Stimulated activated CD8-positive, alpha-beta memory T cell treated with anti-CD3 and anti-CD28 coated beads, Interleukin-15, amount 100 ng/mL, for 24 hours (primary cell): ENCODE measurements at places on chromosomes 7 and 10.

DNA sequence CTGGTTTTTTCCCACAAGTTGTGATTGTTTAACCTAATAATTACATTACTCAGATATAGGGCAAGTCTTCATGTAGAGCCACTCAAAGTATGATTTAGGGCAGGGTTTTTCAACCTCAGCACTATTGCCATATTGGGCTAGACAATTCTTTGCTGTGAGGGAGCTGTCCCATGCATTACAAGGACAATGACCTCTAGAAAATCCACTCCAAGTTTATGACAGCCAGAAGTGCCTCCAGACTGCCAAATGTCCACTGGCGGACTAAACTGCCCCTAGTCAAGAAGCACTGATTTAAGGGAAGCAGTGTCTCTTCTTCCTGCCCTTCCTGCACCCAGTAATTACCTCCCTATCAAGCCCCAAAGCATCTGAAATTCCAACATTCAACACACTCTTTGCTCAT, 54.4 kb downstream of the ZNF800 start:
- no peak for DNase-seq

DNA sequence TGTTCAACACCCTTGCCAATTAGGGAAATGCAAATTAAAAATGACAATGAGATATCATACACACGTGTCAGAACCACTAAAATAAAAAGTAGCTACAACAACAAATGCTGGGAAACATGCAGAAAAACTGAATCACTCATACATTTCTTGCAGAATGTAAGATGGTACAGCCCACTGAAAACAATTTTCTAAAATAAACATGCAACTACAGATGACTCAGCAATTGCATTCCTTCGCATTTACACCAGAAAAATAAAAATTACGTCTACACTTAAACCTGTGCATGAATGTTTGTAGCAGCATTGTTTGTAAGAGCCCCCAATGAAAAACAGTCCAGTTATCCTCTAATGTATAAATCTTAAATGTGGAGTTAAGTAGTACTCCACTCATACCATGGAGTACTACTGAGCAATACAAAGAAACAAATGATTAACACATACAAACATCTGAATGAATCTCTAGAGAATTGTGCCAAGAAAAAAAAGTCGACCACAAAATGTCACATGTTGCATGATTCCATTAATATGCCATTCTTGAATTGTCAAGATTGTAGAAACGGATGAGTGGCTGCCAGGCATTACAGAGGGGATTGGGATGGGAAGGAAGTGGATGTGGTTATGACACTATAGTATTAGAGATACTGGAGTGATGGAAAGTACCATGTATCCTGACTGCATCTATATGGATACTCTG, 134.6 kb upstream of the NPSR1 start:
- DNase-seq: no peak

GRCh38 chr7:148664324-148664723, 34.4 kb upstream of the CUL1 start:
- no peak for DNase-seq

DNA sequence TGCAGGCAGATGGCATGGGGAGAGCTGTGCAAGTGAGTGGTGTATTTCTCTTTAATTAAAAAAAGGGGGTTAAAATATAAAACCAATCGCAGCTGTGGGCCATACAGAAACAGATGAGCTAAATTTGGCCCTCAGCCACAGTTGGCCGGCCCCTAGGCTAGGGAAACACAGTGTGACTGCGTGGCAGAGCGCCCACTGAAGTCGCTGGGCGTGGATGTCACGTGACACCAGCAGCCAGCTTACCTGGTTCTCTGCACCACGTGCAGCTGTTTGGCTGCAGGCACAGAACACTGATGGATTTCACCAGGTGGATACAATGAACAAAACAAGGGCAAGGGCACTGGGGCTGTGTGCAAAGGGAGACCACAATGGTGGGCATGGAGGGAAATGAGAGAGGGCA, 119.3 kb upstream of the ZNF746 start:
- no peak for DNase-seq

DNA sequence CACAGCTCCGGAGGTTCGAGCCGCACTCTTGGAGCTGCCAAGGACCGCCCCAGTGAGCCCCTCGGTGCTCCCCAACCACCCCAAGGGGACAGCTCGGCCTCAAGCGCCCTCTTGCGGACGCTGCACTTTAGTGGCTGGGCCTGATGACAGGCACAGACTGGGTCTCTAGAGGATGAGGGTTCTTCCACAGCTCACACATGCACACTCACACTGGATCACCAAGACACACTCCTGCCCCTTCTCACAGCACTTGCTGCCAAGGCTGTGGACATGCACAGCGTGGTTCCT, 2.1 kb downstream of the RET start:
- DNase-seq: no peak

DNA sequence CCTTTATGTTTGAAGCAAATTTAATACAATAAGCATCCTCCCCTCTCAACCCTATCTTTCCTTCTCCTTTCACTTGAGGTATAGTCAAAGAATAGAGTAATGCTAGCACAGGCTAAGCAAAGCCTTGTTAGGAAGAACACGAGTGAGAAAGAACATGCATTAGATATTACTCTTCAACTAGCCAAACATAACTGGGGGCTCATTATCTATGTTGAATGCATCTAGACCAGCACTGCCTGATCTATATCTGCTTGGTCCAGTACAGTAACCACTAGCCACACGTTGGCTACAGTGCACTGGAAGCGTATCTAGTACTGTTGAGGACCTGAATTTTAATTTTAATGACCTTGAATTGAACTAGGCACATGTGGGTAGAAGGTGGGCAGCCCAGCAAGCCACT, 21.0 kb downstream of the SFMBT2 start:
- DNase-seq: no peak

GRCh38 chr7:18225067-18225466, 197.4 kb upstream of the PRPS1L1 start:
- DNase-seq: no peak

- no peak for DNase-seq
These were observed 5.8 kb upstream of the C1GALT1 start for GRCh38 chr7:7176406-7177043.

- no peak for DNase-seq
These were observed 109.9 kb downstream of the SLC25A13 start for GRCh38 chr7:96211954-96212353.

GRCh38 chr10:43238462-43238861, 28.4 kb downstream of the RASGEF1A start:
- no peak for DNase-seq

GRCh38 chr7:116052006-116052405, 21.4 kb upstream of the TFEC start:
- DNase-seq: no peak

DNA sequence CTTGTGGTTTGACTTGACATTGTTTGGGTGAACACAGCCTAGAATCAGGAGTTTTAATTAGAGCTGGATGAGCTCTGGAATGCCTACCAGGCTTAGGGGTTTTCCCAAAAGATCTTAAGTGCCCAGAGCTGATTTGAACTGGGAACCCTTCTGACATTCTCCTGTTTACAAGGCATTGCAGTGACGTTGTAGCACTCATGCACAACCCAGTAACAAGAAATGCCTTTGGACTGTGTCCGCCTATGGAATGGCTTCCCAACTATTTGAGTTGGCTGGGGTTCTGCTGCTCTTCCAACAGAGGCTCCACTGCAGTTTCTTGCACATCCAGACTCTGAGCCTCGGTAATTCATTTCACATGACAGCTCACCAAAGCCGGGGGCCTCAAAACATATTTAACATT, 76.7 kb upstream of the MKX start:
- DNase-seq: no peak

DNA sequence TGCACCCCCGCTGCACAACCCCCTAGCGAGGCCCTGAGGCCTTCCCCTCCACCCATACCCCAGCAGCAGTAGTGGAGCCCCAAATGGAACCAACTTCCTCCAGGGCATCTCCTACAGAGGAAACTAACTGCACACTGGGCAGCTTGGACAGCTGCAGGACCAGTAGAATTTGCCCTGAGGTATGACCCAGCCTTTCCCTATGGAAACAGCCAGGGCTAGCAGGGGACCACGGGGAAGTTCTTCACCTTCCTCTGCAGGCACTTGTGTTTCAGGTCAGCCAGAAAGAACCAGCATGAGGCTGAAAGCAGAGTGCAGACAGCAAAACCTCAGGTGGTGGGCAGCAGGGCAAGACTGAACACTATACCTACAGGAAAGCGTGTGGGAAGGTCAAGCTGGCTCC, 5.7 kb upstream of the EEPD1 start:
- DNase-seq: no peak

DNA sequence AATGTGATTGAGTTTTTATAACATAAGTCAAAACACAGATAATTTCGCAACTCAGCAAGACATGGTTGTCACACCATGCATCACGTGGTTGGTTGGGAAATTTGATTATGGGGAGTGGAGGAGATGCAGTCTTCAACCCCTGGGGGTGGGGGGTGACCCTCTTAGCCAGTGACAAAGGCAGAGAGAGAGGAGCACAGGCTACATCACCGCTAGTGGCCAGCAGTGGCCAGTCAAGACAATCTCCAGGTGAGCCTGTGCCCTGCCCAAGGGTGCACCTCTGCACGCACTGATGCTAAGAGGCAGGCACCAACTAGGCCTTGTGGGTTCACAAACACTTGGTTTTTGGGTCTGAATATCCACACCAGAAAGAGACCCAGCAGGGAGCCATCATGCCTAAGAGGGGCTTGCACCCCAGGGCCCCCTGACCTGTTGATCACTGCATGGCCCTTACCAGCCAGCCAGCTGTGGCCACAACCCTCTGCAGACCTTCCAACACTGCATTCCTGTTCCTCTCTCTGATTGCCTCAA, 244.4 kb downstream of the FANK1 start:
- no peak for DNase-seq

DNA sequence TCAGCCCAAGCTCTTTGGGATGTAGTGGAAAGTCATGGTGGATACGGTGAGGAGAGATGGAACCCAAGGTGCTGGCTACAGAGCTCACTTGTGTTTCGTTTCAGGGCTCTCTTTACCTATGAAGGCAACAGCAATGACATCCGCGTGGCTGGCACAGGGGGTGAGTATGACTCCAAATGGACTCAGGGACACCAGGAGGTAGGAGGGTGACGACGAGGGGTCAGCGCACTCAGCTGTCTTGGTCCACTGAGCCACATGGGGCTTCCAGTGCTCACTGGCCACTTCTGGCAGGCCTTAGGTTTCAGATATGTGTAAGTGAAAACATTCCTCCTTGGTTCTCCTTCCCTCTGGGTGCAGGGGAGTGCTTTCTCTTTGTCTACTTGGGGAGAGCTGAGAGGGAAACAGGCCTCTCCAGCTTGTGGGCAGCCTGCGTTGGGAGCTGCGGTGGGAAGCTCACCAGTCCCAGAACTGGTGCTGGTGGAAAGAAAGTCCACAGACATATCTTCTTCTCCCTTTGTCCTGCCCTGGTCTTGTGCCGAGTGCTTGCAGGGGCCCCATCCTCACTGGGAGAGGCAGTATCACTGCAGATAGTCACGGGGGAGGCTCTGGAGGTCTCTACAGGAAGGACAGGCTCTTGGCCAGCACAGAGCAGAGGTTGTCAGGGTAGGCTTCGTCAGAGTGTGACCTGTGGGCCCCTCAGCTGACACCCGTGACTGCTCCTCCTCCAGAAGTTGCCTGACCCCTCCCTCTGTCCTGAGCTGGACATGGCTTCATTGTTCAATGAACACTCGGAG, 5.8 kb downstream of the DBNL start:
- DNase-seq: no peak

DNA sequence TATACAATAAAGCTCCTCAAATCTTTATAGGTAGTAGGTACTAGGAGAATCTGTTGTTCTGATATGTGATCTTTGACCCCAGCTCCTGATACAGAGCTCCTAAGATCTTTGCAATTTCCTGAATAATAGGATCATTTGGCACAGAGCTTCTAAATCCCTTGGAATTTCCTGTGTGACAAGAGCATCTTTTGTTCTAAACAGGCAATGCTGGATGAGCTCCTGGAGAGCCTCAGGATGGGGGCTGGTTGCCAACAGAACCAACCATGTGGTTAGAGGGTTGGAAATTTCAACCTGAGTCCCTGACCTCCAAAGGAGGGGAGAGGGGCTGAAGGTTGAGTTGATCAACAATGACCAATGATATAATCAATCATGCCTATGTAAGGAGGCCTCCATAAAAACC, 629.0 kb downstream of the CCSER2 start:
- no peak for DNase-seq

DNA sequence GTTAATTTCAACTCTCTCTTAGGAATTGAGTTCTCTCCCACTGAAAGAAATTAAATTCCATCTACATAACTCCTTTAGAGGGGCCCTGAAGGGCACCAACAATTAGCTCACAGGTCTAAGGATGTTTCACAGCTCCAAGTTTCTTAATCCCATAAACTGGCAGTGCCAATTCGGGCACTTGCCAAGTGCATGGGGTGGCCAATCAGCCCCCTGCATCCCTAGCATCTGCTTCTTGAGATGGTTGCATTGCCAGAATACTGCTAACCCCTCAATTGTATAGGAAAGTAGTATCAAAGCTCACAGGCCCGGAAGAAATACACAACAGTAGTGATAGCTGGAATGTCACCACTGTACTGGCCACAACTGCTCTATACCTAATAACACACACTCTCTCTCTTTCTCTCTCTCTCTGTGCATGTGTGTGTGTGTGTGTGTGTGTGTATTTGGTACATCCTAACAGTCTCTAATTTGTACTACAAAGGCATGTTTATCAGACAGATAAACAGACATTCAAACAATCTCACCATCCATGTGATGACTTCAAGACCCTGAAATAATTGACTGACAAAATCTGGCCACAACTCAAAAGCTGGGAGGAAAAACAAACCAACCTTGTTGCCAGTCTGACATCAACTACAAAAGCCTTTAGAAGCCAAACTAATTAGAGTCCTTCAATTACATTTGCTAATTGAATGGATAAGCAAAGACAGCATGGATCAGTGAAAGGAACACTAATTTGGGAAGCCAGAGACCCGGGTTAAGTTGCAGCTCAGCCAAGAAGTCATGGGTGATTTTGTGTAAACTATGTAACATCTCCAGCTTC, 27.8 kb downstream of the HIBADH start:
- no peak for DNase-seq

DNA sequence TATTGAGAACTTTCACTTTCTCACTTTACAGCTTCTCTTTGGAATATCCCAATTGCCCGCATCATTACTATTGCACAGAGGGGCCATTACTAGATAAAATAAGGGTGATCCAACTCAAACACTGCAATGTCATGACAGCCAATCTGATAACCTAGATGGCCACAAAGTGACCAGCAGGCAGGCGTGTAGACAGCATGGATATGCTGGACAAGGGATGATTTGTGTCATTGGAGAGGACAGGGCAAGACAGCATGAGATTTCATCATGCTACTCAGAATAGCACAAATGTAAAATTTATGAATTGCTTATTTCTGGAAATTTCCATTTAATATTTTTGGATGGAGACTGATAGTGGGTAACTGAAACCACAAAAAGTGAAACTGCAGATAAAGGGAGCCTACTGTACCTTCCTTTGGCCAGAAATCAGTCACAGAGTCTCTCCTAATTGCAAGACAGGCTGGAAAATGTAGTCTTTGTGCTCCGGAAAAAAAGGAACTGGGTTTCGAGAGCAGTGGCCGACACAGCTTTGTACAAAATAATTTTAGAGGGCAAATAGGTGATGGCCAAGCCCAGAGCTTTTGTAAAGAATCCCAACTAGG, 6.1 kb upstream of the GSDME start:
- DNase-seq: no peak
